Smooth muscle cell of the umbilical artery (primary cell): ENCODE measurements at places on chromosomes 16 and 17. TPM values are rescaled to one million over a fixed set of nuclear protein-coding genes. Genes with fewer than 3 reads are reported as not detected.

The PYY gene
- total RNA-seq, result 0.09 TPM in 1 of 2 replicates, not detected in the other

The SLC16A11 gene
- 0.30 TPM in 1 of 2 replicates, not detected in the other for total RNA-seq

The C16orf86 gene
- 2.2 and 5.6 TPM in 2 replicates for total RNA-seq

The RAPGEFL1 gene
- total RNA-seq, result 1.8 and 3.0 TPM in 2 replicates

The EMP2 gene
- 2.7 and 6.3 TPM in 2 replicates for total RNA-seq

The KRT35 gene
- total RNA-seq, result not detected in 2 replicates

The SERPINF2 gene
- not detected in 2 replicates for total RNA-seq

The HCRT gene
- total RNA-seq, result not detected in 2 replicates

The SMTNL2 gene
- total RNA-seq, result under 0.01 TPM in 1 of 2 replicates, not detected in the other

The NHLRC4 gene
- 0.97 and 1.5 TPM in 2 replicates for total RNA-seq

The EMC6 gene
- 13.9 and 16.3 TPM in 2 replicates for total RNA-seq

The KREMEN2 gene
- not detected in 2 replicates for total RNA-seq

The KRTAP4-6 gene
- not detected in 2 replicates for total RNA-seq

The ADAT1 gene
- total RNA-seq, result 68.9 and 80.5 TPM in 2 replicates

The GRB2 gene
- 83.1 and 102 TPM in 2 replicates for total RNA-seq

The KCNG4 gene
- not detected in 2 replicates for total RNA-seq

The TOM1L1 gene
- total RNA-seq, result 22.0 and 33.7 TPM in 2 replicates

The RNF112 gene
- 2.1 and 3.8 TPM in 2 replicates for total RNA-seq

The FAM83G gene
- total RNA-seq, result 9.8 and 25.9 TPM in 2 replicates

The HID1 gene
- total RNA-seq, result 0.18 and 0.30 TPM in 2 replicates

The TCAP gene
- total RNA-seq, result 0.30 and 0.60 TPM in 2 replicates

The PRSS27 gene
- total RNA-seq, result 0.30 and 0.42 TPM in 2 replicates

The WIPF2 gene
- 6.2 and 11.8 TPM in 2 replicates for total RNA-seq

The CDH13 gene
- 185 and 293 TPM in 2 replicates for total RNA-seq

The PIK3R5 gene
- not detected in 2 replicates for total RNA-seq

The TEX19 gene
- total RNA-seq, result not detected in 2 replicates

The ALOX15B gene
- not detected in 2 replicates for total RNA-seq

The C16orf96 gene
- not detected in 2 replicates for total RNA-seq

The CDH1 gene
- under 0.01 and 0.28 TPM in 2 replicates for total RNA-seq

The HAS3 gene
- total RNA-seq, result 3.9 and 10.1 TPM in 2 replicates

The ABCA10 gene
- 0.69 and 1.8 TPM in 2 replicates for total RNA-seq

The HAP1 gene
- 0.18 TPM in 1 of 2 replicates, not detected in the other for total RNA-seq

The OTOP3 gene
- not detected in 2 replicates for total RNA-seq

The MT1A gene
- 0.88 TPM in 1 of 2 replicates, not detected in the other for total RNA-seq

The CNTNAP1 gene
- 24.9 and 52.4 TPM in 2 replicates for total RNA-seq

The CCR7 gene
- total RNA-seq, result not detected in 2 replicates

The KRTAP4-4 gene
- total RNA-seq, result not detected in 2 replicates
